Liver (tissue), 10 donors: ENCODE measurements at places on chromosomes 4 and X. TPM values are rescaled to one million over a fixed set of nuclear protein-coding genes. Genes with fewer than 3 reads are reported as not detected.

- DNase-seq: no peak
- H3K27ac ChIP-seq: no peak overlapping the region
- no peaks in the 10 kb centered on the region for H3K4me1 ChIP-seq
- no peaks in the 10 kb centered on the region for H3K27me3 ChIP-seq
These were observed 101.8 kb upstream of the CXorf51B start for GRCh38 chrX:146707781-146708180.

Gene LDB2
- total RNA-seq: 18.7 TPM

- H3K4me1 ChIP-seq: no peaks in the 10 kb centered on the region
- no peaks in the 10 kb centered on the region for H3K36me3 ChIP-seq
- H3K4me3 ChIP-seq: no peak overlapping the region
These were observed 122.9 kb downstream of the C4orf33 start for GRCh38 chr4:129218897-129219296.

- no peaks in the 10 kb centered on the region for H3K4me1 ChIP-seq
- H3K27me3 ChIP-seq: no peaks in the 10 kb centered on the region
- no peak for DNase-seq
- no peak overlapping the region for H3K4me3 ChIP-seq
- no peaks in the 10 kb centered on the region for H3K36me3 ChIP-seq
These were observed 1124.0 kb upstream of the TENM3 start for GRCh38 chr4:181119186-181119585.

DNA sequence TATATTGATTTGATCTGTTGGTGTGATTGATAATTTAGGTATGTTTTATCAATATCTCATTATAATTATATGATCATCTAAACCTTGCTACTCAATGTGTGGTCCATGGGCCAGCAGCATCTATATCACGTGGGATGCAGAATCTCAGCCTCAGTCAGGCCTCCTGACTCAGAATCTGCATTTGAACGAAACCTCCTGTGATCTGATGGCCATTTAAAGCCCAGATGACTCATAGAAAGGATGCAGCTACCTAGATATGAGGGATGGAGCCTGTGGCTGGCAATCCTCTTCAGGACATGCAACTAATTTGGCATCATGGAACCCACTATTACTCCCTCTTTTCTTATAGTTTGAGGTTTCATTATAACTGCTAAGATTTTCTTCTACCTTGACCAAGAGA, 11.3 kb upstream of the CHRNA9 start:
- no peak overlapping the region for H3K27ac ChIP-seq
- H3K27me3 ChIP-seq: no peaks in the 10 kb centered on the region
- no peaks in the 10 kb centered on the region for H3K4me1 ChIP-seq
- no peak overlapping the region for H3K4me3 ChIP-seq

DNA sequence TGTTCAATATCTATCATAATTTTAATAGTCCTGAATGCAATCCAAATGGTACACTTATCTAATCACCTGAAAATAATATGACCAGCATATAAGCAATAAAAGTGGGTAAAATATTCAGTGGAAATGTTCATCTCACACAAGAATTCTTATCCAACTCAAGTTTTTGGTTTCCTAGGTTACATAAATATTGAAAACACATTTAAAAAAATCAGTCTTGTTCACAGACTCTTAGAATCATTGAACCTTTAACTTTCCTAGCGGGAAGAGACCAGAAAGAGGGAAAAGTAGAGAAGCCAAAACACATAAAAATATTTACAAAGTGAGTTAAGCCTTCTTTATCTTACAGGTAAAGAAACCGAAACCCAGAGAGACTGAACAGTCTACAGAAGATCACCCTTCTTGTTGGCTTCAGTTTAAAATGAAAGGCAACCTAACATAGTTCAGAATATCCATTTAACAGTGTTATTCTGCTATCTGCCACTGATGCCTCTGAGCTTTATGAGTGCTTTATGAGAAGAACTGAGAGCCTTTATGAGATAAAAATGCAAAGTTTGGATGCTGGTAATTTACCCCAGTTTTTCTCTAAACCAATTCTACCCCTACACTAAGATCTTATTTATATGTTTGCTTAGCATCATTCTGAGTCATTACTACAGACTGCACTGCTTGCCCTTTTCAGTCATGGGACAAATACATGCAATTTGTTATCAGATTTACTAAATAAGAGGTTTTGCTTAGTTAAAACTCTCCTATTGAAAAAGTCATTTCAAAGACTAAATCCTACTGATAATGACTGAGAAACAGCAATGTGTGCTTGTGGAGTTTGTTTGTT, 453.3 kb upstream of the INTU start:
- no peaks in the 10 kb centered on the region for H3K36me3 ChIP-seq
- H3K27me3 ChIP-seq: no peaks in the 10 kb centered on the region
- no peak overlapping the region for H3K4me3 ChIP-seq
- no peak for DNase-seq

GRCh38 chr4:4869731-4870571, 10.5 kb downstream of the MSX1 start:
- peaks cover 41% of the 10 kb centered on the region for H3K27me3 ChIP-seq
- H3K4me3 ChIP-seq: no peak overlapping the region
- H3K27ac ChIP-seq: no peak overlapping the region
- DNase-seq: no peak

- H3K36me3 ChIP-seq: no peaks in the 10 kb centered on the region
- H3K4me3 ChIP-seq: no peak overlapping the region
- no peak overlapping the region for H3K27ac ChIP-seq
These were observed 37.2 kb upstream of the CPEB2 start for GRCh38 chr4:14965071-14965470.
